T-cell (primary cell): ENCODE measurements at places on chromosomes 12 and 14.
A peak's percentile ranks its signal among the peaks of the same experiment; 100 is the strongest.

- DNase-seq: no peak
Observed at GRCh38 chr12:71521125-71521524, 81.5 kb downstream of the LGR5 start.

- no peak for DNase-seq
Observed at GRCh38 chr12:127054531-127054930, 1212.4 kb upstream of the TMEM132C start.

DNA sequence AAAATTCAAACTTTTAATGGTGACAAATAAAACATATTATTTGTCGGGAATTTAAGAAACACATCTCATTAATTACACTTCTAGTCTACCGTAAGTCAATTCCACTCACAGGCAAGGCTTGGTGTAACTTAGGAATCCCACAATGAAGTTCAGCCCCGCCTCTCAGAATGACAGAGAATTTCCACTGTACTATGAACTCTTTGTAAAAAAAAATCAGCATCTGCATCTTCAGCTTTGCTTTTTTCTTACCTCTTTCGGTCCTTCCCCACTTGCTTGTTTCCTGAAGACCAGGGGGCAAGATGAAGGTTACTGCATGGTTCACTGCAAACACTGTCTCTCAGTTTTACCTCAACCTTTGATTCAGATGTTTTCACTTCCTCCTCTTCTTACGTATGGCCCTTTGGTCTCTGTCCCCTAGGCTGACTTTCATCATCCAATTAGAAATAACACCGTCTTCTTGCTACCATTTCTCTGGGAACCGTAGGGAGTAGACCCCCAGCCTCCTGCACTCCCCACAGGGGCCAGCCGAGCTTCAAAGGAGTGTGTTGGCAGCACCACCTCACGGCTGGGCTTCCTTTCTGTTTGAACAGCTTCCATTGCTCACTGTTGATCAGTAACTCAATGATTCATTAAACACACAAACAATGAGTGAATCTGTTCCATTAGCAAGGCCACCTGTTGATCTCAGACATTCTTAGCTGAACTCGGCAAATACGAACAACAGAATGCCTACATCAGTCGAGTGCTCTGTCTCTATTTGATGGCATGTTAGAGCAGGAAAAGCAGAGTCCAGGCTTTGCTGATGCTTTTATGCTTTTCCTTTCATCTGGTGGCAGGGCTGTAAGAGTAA is 343.0 kb downstream of the BMP4 start:
- no peak for DNase-seq

- DNase-seq: no peak
Observed at GRCh38 chr14:99064262-99064954, 207.6 kb downstream of the BCL11B start.

- peak; percentile 72 for DNase-seq
Observed at GRCh38 chr14:23478109-23478759, 8.7 kb downstream of the NGDN start.

- DNase-seq: no peak
Observed at GRCh38 chr14:26204728-26205479, 392.9 kb downstream of the NOVA1 start.

- DNase-seq: no peak
Observed at GRCh38 chr12:16473610-16474326, 126.3 kb downstream of the MGST1 start.

- DNase-seq: no peak
Observed at GRCh38 chr12:121713793-121714192, 1.2 kb downstream of the TMEM120B start.

DNA sequence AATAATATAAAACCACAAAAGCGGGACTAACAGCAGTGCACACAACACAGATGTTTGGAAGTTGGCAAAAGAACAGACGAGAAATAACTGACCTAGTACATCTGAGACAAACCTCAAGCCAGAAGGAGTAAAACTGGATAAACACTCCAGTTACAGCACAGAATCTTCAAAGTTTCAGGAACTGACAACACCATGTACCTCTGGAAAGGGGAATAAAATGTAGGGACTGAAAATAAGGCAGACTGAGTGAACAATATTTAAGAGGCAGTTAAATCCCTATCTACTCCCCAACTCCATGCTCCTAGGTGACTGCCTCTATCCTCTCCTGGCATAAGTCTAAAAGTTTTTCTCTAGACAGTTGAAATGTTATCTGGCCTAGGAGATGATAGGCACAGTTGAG is 57.9 kb downstream of the ZFYVE21 start:
- no peak for DNase-seq

- DNase-seq: no peak
Observed at GRCh38 chr14:20668969-20669368, 15.4 kb upstream of the RNASE4 start.

- no peak for DNase-seq
Observed at GRCh38 chr12:6768990-6769389, 2.8 kb downstream of the PTMS start.

DNA sequence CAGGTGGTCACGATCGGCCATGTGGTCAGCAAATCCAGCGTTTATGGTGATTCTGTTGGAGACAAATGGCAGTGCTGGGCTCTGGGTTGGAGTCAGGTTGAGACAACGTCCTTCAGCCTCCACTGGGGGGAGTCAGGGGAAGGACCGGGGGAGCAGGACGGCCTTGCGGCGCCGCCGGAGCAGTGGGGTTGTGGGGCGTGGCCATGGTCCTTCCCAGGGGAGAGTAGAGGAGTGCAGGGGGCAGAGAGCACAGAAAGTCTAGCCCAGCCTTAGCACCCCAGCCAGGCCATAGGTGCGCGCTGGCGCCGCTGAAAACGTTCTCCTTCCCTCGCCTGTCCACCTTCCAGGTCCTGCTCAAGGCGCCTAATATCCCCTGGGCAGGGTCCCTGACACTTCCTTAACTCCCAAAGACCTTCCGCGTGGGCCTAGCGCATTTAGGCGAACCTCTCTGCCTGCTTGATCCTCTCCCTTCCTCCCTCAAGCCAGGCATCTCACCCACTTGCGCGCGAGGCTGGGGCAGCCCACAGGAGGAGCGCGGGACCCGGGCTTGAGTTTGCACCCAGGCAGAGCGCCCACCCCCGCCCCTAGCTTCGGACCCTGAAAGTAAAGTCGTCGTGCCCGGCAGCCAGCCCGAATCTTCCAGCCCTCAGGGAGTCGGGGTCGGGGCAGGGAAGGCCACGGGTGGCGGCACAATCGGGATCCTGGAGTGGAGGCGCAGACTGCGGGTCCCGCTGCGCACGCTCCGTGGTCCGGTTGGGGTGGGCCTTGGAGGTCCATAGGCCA is 3.1 kb upstream of the KIF26A start:
- DNase-seq: no peak

DNA sequence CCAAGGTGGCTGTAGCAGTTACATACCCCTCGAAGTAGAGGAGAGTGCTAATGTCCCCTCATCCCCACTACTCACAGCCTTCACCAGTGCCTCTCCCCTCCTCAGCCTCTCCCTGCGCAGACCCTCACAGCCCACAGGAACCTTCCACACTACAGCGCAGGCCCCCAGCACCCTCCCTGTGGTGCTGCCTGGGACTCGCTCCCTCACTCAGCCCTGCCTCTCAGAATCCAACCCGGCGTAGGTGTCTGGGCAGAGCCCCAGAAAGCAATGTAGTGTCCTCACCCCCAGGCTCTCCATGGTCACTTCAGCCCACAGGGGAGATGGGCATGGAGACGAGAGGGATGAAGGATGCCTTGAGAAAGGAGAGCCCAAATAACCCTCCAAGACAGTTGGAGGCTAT is 10.9 kb upstream of the ZNF740 start:
- no peak for DNase-seq

DNA sequence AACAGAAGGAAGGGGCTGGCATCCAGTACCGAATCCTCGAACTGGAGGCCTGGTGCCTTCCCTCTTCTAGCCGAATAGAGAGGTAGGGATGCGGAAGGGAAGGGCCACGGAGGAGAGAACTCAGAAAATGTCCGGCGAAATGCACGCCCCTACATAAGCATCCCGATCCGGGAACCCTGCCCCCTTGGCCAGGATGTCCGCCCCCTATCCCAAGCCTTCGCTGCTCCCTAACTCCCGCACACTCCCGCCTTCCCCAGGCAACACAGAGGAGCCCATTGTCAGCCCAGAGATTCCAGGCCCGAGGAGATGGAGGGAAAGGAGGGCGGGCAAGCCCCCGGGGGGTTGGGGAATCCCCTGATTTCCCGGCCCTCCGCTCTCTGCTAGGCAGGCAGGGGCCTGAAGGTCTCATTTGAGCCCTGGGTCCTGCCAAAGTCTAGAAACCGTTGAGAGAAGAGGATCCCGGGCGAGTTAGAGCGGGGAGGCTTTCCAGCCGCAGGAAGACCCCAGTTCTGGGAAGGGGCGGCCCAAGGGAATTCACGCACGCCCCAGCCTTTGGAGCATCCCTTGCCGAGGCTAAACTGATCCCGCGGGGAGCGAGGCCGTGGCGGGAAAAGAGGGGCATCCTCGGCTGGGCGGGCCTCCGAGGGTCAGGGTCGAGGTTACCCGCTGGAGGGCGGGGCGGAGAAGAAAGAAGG is 569 bp upstream of the ARHGEF40 start:
- no peak for DNase-seq

GRCh38 chr12:57902478-57902969 is 38.8 kb upstream of the ATP23 start:
- no peak for DNase-seq

DNA sequence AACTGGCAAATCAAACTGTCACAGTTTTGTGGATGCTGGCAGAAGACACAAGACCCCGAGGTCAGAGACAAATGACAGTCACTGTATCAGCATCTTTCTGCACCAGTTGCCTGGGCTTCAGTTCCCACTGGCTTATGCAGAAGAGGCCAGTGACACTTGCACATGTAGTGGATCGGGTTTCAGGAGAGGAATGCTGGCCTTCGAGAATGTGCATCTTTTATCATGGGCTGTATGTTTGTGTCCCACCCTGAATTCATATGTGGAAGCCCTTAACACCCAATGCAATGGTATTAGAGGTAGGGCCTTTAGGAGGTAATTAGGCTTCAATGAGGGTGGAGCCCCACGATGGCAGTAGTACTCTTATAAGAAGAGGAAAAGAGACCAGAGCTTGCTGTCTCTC is 150.9 kb downstream of the SLC15A4 start:
- DNase-seq: no peak

DNA sequence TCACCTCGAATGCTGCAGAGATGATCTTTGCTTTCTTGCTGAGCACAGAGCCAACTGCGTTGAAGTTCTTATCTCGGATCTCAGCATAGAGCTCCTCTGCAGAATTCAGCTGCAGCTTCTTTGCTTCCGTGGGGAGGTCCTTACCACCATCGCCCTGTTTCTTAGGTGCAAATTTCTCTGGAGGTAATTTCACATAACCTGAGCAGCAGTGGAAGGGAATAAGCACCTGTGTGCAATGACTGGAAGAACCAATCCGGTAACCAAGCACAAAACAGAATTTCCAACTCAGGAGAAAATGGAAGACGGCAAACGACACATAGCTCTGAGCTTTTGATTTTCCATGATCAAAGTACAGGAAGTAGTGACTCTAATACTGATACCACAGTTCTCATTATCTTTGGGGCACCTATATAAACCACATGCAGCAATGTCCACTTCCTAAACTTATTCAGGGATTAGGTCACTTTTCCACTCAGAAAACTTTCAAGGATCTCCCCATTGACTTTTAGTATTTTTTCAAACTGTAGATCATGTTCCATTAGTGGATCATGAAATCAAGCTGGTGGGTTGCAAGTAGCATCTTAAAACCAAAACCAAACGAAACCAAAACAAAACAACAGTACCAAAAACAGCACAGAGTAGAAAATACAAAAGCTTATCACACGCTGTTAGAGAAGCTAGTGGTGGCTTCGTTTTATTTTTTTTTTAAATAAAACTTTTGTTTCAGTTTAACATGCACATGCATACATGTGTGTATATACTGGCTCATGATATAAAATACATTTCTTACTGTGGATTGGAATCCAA is 18.9 kb upstream of the DIABLO start:
- DNase-seq: peak; percentile 20

GRCh38 chr12:15205341-15206010 is 15.7 kb downstream of the RERG start:
- DNase-seq: no peak

- no peak for DNase-seq
Observed at GRCh38 chr12:44502681-44503080, 373.4 kb downstream of the NELL2 start.

GRCh38 chr14:54713379-54713778 is 146.5 kb downstream of the SAMD4A start:
- DNase-seq: no peak

DNA sequence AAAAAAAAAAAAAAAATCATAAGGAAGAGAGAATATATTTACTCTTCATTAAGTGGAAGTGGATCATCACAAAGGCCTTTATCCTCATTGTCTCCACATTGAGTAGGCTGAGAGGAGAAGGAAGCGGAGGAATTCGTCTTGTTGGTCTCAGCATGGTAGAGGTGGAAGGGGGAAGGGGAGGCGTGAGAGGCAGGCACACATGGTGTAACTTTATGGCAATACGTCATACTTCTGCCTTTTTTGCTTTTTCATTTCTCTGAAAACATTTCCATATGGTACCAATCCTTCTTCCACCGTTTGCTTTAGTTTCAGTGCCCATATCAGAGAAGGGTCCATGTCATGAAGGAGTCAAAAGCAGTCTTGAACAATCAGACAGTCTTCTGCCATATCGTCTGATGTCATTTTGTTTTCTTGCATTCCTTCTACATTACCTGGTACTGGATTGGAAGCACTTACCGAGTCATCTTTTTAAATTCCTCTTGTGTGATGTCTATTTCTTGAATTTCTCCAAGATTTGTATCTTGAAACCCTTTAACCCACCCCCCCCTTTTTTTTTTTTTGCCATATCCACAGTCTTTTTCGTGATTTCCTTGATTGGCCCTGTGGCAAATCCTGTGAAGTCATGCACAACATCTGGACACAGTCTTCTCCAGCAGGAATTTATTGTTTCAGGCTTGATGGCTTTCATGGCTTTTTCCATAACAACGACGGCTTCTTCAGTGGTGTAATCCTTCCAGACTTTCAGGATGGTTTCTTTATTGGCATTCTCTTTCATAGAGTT is 8.9 kb downstream of the FUT8 start:
- no peak for DNase-seq

DNA sequence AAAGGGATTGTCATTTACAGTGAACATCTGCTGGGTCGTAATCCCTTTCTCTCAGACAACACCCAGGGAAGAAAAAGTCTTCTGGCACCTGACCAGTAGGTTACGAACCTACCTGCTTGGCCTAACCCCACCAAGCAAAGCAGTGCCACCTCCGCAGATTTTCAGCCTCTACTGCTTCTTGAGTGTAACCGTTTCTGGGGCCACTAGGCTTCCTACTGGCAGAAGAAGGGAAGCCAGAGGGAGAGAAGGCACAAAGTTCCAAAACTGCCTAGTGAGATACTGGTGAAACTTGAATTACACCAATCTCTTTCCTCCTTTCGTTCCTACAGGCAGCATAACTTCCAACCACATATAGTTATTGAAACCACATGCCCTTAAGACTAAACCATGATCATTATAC is 383.6 kb downstream of the BCAT1 start:
- DNase-seq: no peak

DNA sequence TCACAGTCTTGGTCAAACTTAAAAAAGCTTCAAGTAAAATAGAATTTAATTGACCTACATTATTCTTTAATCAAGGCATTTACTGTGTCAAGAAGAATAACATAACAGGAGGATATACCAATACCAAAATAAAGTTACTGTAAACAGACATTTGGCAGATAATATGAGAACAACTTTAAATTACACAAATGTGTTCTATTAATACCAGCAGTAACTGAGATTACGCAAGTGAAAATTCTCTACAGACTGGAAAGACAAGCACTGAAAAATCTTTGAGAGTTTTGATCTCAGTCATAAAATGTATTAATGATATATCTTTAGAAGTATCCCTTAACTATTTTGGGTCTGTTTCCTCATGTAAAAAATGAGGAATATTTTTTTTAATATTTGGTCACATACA is 169.2 kb upstream of the SOX5 start:
- no peak for DNase-seq
